ENCODE measurements at places on chromosomes 4 and X.
A peak's percentile ranks its signal among the peaks of the same experiment; 100 is the strongest.

GRCh38 chr4:100609810-100610209 is 92.0 kb upstream of the EMCN start:
- no peak for DNase-seq

GRCh38 chrX:134669378-134670098 is 11.3 kb upstream of the PLAC1 start:
- DNase-seq = peak; percentile 90

GRCh38 chr4:18039113-18039512 is 17.6 kb upstream of the LCORL start:
- DNase-seq = no peak

DNA sequence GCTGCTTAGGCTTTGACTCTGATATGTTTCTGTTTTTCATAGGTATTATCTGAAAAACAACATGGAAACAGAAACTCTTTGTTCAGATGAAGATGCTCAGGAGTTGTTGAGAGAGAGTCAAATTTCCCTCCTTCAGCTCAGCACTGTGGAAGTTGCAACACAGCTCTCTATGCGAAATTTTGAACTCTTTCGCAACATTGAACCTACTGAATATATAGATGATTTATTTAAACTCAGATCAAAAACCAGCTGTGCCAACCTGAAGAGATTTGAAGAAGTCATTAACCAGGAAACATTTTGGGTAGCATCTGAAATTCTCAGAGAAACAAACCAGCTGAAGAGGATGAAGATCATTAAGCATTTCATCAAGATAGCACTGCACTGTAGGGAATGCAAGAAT is 238.6 kb downstream of the RAPGEF2 start:
- DNase-seq = peak; percentile 26

DNA sequence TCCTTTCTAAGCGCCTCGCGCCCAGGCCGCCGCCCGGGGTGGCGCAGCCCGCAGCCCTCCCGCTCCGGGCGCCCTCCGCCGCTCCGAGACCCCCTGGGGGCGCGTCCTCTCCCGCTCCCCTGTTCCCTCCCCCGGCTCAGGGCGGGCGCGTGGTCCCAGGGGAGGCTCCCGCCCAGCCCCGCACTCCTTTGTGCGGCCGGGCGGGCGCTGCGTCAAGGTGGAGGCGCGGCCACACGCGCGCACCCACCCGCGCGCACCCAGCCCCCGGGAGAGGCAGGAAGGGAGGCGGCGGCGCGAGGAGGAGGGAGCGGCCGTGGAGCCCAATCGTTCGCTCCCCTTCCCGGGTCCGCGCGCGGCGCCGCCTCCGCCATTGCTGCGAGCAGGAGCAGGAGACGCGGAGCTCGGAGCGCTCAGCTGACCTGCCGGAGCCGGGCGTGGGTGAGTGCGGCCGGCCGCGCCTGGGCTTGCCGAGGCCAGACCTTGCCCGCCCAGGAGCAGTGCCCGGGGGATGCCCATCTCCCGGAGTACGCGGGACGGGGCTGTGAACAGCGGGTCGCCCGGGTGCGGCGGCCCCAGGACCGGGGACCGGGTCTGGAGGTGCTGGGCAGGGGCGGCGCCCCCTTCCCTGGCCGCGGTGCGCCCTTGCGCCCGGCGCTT is at the start of gene NSG1:
Gene NSG1 (plus strand): TSS at position 367 of the 657 bp plus-strand sequence. CDS start 528 bp downstream, outside the sequence.
- DNase-seq = peak; percentile 75

- peak; percentile 0 for DNase-seq
Measured at GRCh38 chr4:10201381-10202223, 85.0 kb upstream of the WDR1 start.

DNA sequence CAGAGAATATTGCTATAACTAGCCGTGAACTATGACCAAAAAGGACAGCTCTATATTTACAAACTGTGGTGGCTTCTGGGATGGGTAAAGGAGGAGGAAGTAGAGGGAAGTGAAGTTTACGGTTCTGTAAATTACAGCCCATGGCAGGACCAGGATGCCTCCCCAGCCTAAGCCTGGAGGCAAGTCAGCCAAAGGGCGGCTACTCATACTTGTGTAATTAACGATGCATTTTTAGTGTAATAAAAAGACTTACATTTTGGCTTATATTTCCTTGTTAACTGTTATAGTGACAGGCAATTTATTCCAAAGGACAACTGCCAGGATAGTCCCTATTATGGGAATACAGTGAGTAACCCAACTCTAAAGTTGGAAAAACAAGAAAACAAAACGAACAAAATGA is 139.9 kb upstream of the OTUD4 start:
- no peak for DNase-seq

DNA sequence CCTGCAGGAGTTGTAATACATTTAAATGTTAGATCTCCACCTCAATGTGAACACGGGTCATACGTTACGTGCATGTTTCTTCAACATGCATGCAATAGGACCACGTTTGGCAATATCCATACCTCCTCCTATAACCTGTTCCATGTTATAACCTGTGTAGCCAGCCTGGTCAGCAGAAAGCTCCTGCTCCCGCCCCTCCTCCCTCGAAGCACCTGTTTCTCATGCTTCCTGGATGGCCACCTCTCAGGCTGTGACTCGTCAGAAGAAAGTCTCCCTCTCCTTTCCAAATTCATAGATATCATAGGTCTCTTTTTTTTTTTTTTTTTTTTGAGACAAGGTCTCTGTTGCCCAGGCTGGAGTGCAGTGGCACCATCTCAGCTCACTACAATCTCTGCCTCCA is 96.5 kb downstream of the HMX1 start:
- no peak for DNase-seq

DNA sequence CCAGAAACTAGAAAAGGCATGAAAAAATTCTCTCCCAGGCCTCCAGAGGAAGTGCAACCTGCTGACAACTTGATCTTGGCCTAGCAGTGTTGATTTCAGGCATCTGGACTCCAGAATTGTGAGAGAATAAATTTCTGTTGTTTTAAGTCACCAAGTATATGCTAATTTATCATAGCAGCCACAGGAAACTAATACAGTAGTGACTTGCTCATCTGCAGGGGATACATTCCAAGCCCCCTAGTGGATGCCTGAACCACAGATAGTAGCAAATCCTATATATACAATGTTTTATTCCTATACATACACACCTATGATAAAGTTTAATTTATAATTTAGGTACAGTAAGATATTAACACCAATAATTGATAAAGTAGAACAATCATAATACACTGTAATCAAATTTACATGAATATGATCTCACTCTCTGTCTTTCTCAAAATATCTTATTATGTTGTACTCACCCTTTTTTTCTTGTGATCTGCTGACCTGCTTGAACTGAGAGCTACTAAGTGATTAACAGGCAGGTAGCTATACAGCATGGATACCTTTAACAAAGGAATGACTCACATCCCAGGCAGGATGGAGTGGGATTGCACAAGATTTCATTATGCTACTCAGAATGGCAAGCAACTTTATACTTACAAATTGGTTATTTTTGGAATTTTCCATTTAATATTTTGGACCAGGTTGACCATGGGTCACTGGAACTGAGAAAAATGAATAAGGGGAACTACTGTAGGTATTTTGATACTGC is 501.1 kb downstream of the KCNIP4 start:
- DNase-seq = no peak

DNA sequence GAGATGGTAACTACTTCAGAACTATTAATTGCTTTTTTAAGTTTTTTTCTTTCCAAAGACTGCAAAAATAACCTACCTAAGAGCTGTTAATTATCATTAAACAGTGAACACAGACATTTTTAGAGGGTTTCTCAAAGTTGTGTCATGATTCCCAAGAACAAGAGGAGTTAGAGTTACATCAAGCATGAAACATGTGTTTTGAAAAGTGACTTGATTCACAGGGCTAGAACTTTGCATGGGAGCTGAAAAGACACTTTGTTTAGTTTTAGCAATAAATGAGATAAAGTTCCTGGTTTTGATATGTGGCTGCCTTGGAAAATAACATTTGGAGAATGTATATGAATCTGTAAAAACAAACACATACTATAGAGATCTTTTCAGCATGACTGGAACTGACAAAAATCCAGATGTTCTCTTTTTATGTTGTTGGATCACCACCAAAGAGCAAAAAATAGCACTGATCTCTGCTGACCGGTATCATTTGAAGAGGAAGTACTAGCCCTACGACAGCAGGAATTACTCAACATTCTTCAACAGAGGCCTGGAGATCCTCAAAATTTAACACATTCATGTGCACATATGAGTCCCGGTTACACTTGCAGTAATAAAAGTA is 173.0 kb upstream of the PCDH18 start:
- DNase-seq = peak; percentile 98

GRCh38 chr4:97016186-97016907 is 1126.9 kb downstream of the STPG2 start:
- no peak for DNase-seq

- DNase-seq = peak; percentile 90
Measured at GRCh38 chr4:45663003-45663402, 460.9 kb downstream of the GABRG1 start.

DNA sequence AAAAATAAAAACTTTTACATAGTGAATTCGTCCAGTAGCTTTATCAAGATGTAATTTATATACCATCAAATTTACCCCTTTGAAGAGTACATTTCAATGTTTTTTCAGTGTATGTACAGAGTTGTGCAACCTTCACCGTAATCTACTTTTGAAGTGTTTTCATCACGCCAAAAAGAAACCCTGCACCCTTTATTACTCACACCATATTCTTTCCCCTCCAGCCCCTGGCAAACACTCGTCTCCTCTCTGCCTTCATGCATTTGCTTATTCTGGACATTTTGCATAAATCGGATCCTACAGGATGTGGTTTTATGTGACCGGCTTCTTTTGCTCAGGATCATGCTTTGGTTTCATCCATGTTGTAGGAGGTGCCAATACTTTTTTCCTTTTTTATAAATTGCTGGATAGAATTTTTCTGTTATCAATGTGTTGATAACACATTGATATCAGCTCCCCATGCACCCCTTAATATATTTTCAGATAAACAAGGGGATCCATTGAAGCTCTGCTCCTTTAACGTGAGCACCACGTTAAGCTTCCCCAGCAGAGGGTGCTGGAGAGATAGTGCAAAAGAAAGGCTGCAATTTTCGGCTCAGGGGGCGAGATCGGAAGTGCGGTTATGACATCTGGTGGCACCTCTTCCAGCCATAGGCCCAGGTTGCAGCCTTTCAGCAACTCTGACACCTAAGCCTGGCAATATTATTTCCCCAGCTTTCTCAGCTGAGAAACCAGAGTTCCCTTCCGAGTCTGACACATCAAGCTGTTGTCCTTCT is 100.1 kb upstream of the VCX3B start:
- no peak for DNase-seq

- DNase-seq = peak; percentile 58
Measured at GRCh38 chrX:1902901-1903235, 288.0 kb downstream of the ASMT start.

GRCh38 chrX:129738466-129739308 is at the start of gene XPNPEP2:
XPNPEP2 (plus strand) TSS chrX:129738979; CDS start chrX:129739214, 235 bp downstream.
- DNase-seq = peak; percentile 85

GRCh38 chr4:73222466-73223257 is 35.9 kb downstream of the ANKRD17 start:
- DNase-seq = peak; percentile 97

DNA sequence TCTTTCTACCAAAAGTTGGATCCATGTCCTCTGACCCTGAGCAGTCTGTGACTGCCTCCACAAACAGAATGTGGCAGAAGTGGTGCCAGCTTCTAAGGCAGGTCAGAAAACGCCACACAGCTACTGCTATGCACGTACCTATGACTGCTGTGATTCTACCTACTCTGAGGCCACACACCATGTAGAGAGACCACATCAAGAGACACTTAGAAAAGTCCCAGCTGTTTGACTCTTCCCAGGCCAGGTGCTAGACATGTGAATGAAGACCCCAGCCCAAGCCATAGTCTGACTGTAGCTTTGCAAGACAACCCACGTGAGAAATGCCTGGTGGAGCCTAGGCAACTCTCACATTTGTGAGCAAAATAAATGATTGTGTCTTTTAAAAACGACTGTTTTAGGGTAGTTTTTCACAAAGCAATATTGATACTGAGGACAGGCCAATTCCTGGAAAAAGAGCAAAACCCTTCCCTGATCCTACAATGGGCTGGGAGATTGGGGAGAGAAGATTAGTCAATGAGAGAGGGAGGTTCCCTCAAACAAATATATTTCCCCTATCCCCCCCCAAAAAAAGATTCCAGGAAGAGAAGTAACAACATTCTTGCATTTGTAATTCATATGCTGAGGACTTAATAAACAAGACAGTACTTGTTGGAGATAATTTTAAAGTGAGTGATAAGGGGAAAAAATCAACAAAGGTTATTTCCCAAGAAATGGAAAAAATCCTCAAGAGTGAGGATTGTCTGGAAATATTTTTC is 33.3 kb downstream of the FRYL start:
- DNase-seq = no peak

DNA sequence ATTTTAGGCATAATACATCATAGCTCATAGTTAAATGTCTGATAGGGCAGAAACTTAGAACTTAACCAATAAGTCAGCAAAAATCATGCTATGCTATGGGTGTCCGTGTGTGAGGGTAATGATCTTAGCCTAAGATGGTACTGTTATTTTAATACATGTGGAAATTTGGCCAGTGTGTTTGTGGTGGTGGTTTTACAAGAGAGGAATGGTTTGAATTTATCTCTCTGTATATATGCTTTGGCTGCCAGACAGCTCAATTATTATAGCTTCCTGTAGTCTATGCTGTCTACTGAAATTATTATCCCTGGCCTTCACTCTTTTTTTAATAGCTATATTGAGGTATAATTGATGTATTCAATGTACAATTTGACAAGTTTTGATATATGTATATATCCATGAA is 21.3 kb downstream of the ZNF330 start:
- DNase-seq = no peak

GRCh38 chrX:7092543-7092942 is 55.0 kb upstream of the STS start:
- DNase-seq = no peak

DNA sequence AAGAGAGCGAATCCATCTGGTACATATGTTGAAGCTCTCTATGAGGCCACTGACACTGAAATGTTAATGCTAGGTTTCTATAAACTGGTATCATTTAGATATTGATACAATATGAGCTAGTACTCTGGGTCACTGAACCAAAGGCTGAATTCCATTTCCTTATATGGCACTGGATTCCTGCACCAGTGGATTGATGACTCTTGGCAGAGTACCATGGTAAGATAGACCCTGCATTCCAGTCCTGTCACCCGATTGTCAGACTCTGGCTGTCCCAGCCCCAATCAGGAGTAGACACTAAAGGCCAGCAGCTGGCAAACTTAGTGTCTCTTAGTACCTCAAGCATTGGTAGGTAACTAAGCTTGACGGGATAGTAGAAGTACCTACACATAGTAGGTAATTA is 44.0 kb upstream of the EOLA2 start:
- DNase-seq = no peak

DNA sequence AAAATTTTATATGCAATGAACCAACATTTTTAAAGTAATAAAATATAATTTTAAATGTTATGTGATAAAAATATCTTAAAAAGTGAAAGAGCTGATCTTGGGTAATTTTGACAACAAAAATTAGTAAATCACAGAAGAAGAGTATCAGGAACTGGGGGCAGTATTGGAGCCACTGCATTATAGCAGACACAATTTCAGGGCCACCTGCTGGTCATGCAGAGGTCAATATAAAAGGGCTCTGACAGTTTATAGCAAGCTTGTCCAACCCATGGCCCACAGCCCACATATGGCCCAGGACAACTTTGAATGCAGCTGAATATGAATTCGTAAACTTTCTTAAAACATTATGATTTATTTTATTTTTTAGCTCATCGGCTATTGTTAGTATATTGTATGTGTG is 13.0 kb upstream of the LEF1 start:
- no peak for DNase-seq

- peak; percentile 74 for DNase-seq
Measured at GRCh38 chrX:68693481-68694434, 46.3 kb downstream of the STARD8 start.

Data from umbilical cord (tissue), 2 donors.